ENCODE measurements at places on chromosomes 4 and X.

DNA sequence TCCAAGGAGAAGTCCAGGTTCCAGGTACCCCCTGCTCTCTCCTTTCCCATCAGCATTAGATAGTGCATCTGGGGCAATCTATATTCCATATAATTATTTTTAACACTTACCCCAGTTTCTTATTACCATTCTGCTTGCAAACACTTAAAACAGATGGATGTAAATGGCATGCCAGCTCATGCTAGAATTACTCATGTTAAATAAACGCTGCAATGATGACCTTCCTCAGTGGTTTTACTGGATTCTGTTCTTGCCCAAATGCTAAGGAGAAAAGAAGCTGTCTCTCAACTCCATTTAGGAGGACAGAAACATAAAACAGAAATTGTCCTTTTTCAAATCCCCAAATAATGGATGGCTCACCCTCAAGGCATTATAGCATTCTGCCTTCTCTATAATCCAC, 161.1 kb downstream of the NLGN4X start:
- no peak for DNase-seq

DNA sequence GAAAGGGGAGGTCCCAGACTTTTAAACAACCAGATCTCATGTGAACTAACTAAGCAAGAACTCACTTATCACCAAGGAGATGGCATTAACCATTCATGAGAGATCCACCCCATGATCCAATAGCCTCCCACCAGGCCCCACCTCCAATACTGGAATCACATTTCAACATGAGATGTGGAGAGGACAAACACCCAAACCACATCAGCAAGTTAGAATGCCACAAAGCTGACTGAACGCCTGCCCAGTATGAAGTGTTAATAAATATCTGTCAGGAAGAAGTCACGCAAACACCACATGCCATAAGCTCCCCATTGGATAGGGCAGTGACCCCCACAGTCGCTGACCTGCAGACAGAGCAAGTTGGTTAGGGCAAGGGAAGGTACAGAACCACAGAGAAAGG, 14.3 kb downstream of the SLC10A6 start:
- DNase-seq, result no peak

- DNase-seq, result no peak
Measured at GRCh38 chr4:102338405-102338804, 6.9 kb downstream of the SLC39A8 start.

DNA sequence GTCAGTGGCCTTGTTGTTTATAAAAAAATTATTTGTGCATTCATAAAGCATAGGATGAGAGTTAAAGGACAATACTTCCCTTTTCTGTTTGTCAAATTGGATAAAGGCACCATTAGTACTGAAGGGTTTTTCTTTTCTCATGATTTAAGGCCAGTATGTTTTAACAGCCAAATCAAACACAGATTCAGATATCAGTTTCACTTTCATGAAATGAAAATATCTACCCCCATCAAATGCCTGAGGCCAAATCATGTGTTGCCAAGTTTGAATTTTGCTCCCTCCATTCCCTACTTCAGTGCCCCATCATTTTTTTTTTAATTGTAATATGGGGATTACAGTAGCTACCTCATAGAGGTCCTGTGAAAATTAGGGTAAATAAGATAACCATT, 745.9 kb downstream of the RPA4 start:
- DNase-seq, result no peak

GRCh38 chrX:53595266-53595810, 91.2 kb downstream of the HUWE1 start:
- no peak for DNase-seq

DNA sequence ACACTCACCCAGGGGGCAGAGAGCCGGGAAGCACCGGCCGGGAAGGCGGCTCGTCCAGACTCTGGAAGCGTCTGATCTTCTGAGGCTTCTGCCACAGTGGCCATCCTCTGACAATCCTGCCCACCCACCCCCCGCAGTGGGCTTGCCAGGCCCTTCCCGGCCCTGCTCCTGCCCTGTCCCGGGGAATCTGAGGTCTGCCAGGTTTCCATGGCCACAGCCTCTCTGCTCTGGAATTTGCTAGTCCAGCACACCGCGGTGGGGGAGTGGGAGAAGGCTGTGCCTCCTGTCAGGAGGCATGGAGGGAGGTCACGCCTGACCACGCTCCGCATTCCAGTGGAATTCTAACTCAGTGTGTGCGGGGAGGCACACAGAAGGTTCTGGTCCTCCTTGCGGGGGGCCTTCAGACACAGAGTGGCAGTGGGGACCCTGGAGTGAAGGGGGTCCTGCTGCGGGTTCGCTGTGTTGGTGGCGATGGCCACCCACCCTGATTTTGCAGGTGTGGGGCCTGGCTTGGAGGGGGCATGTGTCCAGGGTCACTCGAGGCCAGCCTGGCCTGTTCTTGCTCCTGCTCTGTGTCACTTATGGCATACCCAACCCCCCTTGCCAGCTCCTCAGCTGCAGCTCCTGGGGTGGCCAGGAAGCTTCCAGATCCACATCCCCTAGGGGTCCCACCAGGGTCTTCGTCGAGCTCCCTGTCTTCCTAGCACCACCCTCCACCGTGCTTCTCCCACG, 55.6 kb upstream of the ADRA2C start:
- DNase-seq, result no peak

- DNase-seq, result no peak
Measured at GRCh38 chrX:17024886-17025285, 78.4 kb downstream of the REPS2 start.

DNA sequence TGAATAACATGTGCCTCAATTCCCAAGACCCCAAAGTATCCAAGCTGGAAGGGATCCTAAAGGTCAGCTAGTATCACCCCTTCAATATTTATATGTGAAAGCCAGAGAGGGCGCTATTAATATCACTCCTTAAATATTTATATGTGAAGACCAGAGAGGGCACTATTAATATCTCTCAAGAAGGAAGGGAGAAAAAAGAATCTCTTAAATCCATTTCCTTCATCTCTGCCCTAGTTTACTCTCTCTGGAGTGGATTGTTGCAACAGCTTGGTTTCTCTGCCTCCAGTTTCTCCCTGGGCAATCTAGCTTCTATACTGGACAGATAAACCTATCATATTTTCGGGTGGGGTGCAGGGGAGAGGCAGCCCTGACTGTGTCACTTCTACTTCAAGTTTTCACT, 31.6 kb upstream of the MSN start:
- no peak for DNase-seq

DNA sequence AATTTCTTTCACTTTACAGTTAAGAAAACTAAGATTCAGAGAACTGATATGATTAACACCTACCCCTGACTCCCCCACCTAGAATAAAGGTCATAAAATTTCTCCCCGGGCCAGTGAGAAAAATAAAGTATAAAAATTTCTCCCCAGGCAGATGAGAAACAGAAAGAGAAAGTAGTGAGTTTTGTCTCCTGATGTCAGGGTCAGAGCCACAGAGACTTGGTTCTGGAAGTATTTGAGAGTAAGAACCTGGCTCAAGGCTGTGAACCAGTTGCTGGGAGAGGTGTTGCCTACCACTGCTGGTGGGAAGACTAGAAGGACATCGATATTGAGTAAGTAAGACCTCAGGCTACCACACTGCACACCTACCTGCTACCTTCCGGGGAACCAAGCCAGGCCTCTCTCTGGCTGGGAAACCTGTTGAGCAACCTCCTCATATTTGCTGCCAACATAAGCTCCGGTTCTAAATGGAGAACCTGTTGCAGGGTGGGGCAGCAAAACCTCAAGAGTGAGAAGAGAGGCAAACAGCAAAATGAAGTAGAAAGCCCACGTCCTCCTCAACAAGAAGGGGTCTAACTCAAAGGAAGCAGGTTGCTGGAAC, 104.2 kb upstream of the PUDP start:
- DNase-seq, result no peak

DNA sequence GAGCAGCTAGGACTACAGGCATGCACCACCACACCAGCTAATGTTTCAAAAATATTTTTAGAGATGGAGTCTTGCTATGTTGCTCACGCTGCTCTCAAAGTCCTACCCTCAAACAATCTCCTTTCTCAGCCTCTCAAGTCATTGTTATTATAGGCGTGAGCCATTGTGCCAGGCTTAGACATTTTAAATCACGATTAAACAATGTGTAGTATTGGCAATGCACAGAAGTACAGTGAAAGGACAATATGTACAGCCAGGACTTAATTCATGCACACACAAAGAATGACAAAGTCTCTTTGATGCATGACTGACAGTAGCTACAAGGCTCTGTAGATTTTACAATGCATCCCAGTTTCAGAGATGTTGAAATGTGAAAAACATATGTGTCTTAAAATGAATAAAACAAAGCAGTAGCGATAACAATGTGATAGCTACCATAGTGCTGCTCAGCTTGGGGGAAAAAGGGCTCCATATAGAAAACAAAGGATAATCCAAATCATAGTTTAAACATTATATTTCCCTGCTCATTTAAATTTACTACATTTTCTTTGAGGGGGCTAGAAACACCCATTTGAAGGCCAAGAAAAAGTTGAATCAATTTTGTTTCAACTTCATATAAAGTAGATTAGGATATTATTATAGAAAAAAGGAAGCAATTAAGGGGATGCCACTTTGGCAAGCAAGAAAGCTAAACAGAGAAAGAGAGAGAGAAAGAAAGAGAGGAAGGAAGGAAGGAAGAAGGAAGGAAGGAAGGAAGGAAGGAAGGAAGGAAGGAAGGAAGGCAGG, 272.4 kb upstream of the SMIM31 start:
- no peak for DNase-seq

GRCh38 chr4:137032222-137032621, 500.1 kb downstream of the PCDH18 start:
- no peak for DNase-seq

- no peak for DNase-seq
Measured at GRCh38 chrX:129145840-129146272, 377.4 kb downstream of the SMARCA1 start.

DNA sequence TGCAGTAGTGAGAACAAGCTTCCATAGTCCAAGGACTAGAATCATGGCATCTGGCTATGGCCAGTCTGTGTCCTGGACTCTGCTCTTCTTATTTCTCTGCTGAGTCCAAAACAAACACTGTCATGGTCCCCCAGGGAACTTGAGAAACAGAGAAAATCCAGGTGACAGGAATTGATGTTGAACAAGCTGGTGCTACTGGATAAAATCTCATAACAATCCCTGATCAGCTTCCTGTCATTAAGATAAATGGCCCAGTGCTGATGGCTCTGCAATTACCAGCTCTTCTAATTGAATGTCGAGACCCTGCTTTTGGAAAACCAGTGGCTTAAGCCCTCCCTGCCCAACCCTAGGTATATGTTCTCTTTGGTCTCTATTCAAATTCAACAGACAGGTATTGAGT, 58.8 kb upstream of the ARHGAP36 start:
- no peak for DNase-seq

GRCh38 chr4:166518776-166519175, 645.7 kb downstream of the TLL1 start:
- no peak for DNase-seq

- no peak for DNase-seq
Measured at GRCh38 chr4:81136161-81136905, 78.7 kb downstream of the PRKG2 start.

GRCh38 chr4:118803253-118803652, 32.7 kb downstream of the SEC24D start:
- DNase-seq, result no peak

- DNase-seq, result no peak
Measured at GRCh38 chr4:147236806-147237205, 244.1 kb upstream of the EDNRA start.

- no peak for DNase-seq
Measured at GRCh38 chr4:134382478-134383227, 181.1 kb upstream of the PABPC4L start.

DNA sequence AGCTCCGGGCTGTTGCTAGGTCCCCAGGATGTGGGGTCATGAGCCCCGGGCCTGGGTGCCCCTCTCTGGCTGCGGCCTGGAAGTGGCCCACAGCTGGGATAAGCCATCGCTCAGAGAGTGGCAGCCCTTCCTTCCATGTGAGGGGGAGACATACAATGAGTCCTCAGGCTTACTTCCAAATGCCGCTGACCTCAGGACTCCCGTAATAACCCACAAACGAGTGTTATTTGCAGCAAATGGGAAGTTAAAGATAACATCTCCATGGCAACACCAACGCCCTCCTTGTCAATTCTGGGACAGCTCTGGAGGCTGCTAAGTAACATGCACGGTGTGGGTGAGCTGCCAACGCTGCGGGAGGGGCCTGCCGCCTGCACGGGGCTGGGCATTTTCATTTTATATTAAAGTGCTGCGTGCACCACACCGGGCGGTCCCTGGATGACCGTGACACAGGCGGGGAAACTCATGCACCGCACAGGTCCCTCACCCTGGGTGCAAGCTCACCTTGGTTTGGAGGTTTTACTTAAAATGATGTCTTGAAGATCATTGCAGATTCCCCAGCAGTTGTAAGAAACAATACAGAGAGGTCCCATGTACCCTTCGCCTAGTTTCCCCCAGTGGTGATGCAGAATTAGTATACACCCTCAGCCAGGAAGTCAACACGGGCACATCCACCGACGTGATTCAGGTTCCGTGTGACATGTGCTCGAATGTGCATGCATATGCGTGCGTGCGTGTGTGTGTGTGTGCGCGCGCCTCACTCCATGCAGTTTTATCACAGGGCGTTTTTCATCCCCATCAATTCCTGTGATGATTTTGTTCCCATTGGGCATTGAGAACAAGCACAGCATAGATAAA, 79.4 kb downstream of the ABLIM2 start:
- DNase-seq, result no peak

- DNase-seq, result no peak
Measured at GRCh38 chr4:87451537-87451936, 29.2 kb downstream of the NUDT9 start.

GRCh38 chr4:78171482-78171881, 114.4 kb downstream of the FRAS1 start:
- DNase-seq, result no peak

DNA sequence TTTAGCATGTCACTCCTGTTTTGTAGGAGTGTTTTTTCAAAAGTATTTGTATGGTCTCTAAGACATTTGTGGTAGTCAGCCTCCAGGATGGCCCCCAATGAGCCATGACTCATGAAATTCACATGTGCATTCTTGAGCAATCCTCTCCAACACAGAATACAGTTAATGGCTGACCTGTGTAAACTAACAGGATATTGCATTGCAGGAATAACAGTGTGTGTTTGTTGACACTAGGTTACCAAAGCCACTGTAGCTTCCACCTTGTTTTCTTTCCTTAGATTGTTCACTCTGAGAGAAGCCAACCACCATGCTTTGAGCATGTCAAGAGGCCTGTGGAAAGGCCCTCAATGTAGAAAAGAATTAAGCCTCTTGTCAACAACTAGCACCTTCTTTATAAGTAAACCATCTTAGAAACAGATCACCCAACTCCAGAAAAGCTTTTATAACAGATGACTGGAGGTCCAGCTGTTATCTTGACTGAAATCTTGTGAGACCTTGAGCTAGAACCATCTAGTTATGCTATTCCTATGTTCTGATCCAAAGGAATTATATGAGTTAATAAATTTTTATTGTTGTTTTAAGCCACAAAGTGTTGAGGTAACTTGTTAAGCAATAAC, 28.5 kb downstream of the TBCK start:
- DNase-seq, result no peak

Measured in activated CD8-positive, alpha-beta T cell treated with anti-CD3 and anti-CD28 coated beads for 36 hours (primary cell).